Mesendoderm (in vitro differentiated cells): ENCODE measurements at places on chromosomes 6 and 20.

DNA sequence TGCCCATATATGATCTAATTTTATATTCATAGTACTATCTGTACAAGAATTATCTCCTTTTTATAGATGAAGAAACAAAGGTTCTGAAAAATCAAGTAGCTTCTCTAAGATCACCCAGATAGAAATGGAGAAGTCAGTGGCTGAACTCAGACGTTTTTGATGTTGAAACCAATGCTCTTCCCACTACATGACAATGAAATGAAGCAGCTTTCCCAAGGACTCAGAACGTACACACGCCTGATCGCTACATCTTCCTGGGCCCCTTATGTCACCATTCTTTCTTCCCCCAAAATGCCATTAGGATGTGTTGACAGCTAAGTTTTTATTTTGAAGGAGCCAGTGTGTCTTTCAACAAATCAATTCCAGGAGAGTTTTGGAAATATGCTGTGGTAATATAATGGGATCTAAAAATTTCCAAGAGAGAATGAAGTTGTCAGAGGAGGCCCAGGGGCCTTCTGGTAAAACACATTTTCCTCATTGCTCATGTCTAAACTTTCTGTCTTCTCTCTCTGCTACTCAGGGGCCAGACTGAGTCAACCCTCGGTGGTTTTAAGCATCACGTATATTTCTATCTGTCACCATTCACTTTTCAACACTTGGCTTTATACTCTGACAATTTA lies 98.1 kb upstream of the COL21A1 start:
- no peak for DNase-seq

GRCh38 chr6:138662471-138662870 lies 111.1 kb upstream of the CCDC28A start:
- DNase-seq = no peak

- no peak for DNase-seq
These were observed 18.8 kb downstream of the ALDH5A1 start for GRCh38 chr6:24513602-24514001.

GRCh38 chr6:41122918-41123317 lies 31.2 kb downstream of the TREML1 start:
- DNase-seq = no peak

GRCh38 chr6:126038234-126038633 lies 51.9 kb downstream of the TRMT11 start:
- no peak for DNase-seq

DNA sequence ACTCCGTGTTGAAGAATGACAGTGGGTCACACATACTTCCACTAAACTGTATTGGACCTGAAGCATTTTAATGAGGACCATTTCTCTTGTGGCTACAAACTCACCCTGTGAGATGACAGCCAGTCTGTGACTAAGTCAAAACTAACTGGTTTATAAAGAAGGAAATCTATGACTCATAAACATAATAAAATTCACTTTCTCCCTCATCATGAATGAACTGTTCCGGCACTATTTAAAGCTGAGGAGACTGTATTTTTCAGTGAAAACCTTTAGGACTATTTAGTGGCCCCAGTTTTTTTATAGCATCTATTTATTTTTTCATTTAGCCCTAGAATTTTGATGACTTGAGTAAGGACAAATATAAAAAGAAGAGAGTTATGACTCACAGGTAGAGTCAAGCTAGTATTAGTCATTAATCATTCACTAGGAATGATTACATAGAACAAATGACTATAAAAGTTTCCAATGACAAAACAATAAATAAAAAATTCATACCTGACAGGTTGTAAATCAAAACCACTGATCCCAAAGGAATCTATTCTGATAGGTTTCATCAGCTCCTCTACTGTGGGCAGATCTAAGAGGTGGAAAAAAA lies 34.2 kb downstream of the CEP162 start:
- no peak for DNase-seq

DNA sequence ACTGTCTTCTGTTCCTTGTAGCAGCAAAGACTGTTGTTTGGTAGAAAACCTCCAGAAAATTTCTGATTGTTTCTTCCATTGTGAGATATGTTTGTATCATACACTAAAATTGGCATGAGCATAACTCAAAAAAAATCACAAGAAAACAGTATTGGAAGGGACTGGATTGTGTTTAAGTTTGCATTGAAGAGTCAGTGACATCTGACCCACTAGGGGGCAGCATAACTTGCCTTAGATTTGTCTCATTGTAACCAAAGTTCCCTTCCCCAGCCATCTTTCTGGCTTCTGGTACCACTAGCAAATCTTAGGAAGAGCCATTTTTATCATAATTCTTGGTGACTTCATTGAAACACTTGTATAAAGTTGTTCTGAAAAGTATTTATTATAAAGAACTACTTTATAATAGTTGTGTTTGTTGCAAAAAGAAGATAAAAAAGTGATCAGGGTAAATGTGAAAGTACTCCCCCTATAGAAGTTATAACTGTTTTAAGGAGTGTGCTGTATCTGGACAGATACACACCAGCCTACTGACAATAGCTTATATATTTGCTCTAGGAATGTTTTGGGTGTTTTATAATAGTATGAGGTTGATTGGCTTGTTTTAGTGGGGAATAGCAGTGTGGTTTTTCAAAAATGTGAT lies 7.7 kb downstream of the CSTF1 start:
- DNase-seq = peak; percentile 59

- no peak for DNase-seq
These were observed 55.7 kb upstream of the LRFN2 start for GRCh38 chr6:40642837-40643236.
